K562 (cell line): ENCODE measurements at places on chromosomes 11 and 22.

DNA sequence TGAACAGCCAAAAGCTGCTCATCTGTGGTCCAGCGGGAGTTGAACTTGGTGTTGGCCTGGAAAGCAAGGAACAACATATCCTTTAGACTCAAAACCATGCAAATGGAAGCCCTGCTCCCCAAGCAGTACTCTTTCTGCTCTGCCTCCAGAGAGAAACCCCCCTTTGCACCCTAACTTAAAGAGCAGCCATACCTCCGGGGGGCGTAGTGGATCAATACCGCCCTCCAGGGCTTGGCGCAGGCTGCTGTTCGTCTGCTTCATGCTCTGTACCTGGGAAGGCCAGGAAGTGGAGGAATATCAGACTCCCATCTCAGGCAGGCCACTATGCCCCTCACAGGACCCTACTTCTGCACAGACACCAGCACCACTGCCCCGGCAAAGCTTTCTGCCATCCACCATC is 4.3 kb downstream of the RCOR2 start:
- no peak for DNase-seq

DNA sequence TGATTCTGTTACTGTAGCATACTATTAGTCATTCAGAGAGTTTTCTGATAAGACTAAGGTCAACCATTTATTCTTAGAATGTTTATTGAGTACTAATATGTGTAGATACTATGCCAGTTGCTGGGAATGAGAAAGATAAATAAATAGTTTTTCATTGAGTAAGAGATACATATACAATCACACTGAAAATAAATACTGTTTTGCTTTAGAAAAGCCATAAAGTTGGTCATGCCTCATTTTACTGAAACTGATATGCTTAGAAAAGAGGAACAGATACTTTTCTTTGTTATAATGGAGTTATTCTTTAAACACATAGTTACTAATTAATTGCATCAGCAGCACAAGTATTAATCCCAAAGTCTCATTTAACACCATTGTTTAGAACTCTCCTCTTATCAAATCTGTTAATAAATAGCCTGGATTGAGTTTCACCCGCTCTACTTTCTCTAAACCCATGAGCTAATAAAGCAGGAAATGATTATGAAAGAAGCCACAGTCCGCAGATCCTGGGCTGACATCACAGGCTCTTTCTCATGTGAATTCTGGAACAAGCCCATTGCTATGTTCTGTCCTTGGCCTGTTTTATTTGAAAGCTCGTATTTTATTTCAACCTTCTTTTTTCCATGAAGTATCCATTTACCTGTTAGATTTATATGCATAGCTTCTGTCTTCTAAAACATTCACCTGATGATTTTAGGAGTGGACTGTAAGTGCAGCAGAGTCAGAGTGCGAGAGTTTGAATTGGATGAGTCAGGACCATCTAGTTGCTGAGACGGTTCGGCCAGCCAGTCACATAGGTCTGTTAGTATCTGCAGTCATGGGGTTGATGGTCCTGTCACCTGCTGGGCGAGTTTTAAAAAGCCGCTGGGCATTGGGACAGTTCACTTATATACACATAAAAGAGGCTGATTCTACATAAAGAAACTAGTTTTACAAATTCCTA is 35.5 kb downstream of the PIWIL4 start:
- peak; percentile 23 for DNase-seq

DNA sequence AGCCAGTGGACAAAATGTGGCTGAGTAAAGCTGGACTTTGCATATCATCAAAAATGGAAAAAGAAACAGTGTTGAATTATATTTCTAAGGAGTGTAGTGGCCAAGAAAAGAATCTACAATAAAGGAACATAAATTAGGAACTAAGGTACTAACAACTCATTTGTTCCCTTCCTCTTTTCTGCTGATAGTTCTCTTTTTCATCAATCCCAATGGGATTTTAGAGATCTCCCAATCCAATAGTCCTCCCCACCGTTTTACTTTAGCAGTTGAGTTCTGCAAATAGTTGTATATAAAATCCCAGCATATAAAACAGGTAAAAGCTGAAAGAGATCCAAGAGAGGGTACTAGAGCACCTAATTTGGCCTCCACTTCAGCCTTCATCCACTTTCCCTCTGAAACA is 2.0 kb downstream of the PRCP start:
- no peak for DNase-seq

- DNase-seq: no peak
Observed at GRCh38 chr11:108944471-108945178, 279.8 kb downstream of the DDX10 start.

- DNase-seq: no peak
Observed at GRCh38 chr11:46900091-46900746, 18.1 kb downstream of the LRP4 start.

GRCh38 chr11:46161201-46161600 is 39.9 kb upstream of the PHF21A start:
- DNase-seq: no peak

- no peak for DNase-seq
Observed at GRCh38 chr11:112200252-112200651, 24.9 kb downstream of the BCO2 start.

- DNase-seq: peak; percentile 64
Observed at GRCh38 chr22:38012604-38013072, 28.3 kb upstream of the SOX10 start.

DNA sequence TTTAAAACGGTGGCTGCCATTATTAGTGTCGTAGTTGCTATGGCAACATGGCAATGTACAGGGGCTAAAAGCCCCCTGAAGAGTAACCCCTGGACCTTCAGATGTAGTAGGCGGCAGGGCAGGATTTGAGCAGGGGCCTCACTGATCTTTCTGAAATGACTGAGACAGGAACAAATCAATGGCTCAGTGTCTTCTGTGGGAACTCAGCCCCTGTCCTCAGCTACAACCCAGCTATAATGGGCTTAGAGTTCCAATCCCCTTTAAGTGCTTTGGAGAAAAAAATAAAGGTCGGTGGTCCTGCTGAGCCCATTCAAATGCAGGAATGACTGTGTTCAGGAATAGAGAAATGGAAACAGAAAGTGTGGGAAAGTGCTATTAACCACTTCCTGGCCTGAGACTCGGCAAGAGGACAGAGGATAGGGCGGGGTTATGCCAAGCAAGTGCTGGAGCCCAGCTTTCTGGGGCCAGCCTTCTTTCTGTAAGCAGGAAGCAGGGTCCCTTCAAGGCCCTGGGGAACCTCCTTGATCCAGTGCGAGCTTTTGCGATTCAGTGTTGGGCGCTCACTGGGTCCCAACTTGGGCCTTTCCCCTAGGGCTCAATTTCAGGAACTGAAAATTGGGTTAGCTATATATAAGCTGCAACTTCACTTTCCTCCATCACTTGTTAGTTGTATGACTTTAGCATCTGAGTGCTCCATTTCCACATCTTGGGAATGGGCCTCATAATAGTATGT is 6.1 kb upstream of the CD82 start:
- DNase-seq: no peak

DNA sequence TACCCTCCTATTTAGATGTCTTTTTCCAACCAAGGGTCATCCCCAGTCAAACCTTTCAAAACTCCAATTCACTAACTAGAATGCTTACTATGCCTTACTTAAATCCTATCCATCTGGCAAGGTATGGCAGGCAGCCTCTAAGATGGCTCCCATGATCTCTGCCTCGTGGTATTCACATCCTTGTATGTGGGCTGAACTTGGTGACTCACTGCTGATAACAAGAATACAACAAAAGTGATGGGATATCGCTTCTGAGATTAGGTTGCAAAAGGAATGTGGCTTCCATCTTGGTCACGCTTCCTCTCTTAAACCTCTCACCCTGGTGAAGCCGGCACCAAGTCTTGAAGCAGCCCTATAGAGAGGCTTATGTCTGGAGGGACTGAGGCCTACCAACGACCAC is 29.6 kb upstream of the UPB1 start:
- peak; percentile 20 for DNase-seq

- no peak for DNase-seq
Observed at GRCh38 chr11:30370164-30370563, 47.3 kb downstream of the ARL14EP start.

- DNase-seq: no peak
Observed at GRCh38 chr11:101863361-101863760, 51.4 kb upstream of the CEP126 start.

DNA sequence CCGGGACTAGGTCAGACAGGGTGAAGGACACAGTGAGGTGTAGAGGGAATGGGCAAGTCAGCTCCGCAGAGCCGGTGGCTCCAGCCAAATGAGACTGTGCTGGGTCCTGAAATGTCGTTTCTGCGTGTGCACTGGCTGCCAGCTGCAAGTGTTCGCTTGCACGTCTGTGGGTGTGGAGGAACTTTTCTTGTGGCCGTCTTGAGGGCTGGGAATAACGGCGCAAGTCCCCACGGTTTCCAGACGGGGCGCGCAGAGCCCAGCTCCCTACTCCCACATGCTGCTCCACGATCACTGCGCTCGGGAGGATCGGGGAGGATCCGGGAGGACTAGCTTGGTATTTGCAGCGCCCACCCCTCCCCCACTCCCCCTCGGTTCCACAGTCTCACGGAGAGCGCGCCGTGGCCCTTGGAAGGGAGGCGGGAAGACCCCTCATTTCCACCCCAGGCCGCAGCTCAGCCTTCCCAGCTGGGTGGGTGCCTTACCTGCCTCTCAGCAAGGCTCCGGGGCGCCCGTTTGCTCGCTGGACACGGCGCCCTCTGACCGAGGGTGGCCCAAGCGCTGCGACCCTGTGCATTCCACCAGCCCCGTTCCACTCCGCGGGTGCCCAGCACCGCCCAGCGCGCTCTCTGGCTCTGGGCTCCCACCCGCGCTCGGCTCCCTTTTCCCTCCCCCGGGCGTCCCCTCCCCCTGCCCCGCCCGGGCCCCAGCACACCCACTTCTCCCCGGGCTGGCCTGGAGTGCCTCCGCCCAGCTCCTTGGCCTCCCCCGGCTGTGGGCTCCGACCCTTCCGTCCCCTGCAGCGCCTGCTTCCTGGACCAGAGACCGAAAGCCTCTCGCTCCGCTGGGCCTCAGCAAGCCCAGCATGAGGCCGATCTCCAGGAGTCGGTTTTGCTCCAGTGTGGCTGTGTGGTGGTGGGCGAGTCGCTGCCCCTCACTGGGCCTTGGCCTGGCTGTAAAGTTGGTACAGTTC is at the start of gene KCNE3:
TSS of gene KCNE3 (minus strand) at position 634 of the 970 bp plus-strand sequence. CDS start 9,986 bp downstream, outside the sequence.
- DNase-seq: peak; percentile 86

- no peak for DNase-seq
Observed at GRCh38 chr11:553988-554340, 6.6 kb downstream of the LMNTD2 start.

DNA sequence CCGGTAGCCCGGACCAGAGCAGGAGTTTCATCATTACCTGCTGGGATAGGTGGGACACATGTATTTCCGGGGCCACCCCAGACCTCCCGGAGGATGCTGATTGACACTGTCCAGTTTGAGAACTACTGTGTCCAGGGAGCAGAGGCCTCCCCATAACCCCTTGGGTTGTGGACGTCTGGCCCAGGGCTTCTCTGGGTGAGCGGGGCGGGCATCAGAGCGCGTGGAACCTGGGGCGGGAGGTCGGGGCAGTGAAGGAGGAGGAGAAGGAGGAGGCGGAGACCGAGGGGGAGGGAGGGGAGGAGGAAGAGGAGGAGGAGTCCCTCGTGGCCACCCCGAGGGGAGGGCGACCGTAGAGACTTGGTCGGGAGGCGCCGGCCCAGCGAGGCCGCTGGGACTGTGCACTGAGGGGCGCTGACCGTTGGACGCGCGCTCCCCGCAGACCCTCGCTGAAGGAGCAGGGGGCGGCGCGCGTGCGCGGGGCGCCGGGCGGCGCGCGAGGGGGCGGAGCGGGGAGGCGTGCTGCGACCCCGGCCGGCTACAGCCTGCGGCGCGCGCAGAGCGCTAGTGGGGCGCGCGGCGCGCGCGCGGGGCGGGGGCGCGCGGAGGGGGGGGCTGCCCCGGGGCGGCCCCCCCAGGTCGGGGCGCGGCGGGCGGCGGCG is at the start of gene GRK3:
TSS of gene GRK3 (plus strand) at position 356 of the 659 bp plus-strand sequence. CDS start 366 bp downstream, outside the sequence.
- peak; percentile 78 for DNase-seq

DNA sequence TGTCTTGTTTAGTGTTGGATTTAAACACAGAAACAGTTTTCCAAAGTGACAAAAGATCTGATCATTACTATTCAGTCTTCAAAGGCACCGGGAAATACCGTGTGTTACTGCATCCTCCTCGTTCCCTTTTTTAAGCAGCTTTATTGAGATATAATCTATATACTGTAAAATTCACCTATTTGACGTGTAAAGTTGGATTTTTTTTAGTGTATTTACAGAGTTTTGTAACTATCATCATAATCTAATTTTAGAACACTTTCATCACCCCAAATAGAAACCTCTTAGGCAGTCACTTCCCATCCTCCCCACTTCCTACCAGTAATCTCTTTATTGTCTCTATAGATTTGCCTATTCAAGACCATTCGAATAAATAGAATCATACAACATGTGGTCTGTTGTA is 1.4 kb downstream of the ANO5 start:
- DNase-seq: no peak
